ENCODE measurements at places on chromosomes 5 and 9.

DNA sequence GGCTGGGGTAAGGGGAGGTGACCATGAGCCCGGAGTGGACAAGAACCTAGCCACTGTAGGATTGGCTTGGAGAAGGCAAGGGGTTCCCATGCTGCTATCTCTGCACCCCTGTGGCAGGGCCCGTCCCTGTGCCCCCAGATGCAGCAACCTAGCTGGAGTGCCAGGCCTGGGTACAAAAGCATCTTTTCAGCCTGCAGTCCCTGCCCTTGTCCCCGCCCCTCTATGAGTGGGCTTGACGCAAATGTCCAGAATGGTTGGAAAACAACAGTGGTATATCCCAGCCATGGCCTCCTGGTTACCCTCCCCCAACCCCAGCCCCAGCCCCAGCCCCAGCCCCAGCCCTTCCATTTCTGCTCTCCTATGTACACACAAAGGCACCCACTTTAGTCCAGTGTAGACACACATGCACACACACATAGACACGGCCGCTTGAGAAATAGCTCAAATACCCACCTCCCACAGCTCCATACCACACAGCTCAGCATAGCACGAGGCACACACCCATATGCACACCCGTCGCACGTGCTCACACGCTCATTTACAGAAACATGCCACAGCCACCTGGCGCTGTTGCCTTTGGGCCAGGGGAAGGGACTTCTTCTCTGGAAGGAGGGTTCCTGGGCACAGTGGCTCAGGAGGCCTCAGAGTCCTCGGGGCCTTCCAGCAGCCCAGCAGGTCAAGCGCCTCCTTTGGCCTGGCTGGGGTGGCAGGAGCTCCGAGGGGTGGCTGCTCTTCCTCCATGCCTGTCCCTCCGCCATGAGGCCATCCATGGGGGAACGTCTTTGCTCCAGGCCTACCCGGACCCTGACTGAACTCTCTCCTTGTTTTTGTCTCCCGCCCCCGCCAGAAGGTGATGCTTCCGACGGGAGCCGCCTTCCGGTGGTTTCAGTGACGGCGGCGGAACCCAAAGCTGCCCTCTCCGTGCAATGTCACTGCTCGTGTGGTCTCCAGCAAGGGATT, 34.1 kb downstream of the CXXC5 start:
- no peak for DNase-seq

DNA sequence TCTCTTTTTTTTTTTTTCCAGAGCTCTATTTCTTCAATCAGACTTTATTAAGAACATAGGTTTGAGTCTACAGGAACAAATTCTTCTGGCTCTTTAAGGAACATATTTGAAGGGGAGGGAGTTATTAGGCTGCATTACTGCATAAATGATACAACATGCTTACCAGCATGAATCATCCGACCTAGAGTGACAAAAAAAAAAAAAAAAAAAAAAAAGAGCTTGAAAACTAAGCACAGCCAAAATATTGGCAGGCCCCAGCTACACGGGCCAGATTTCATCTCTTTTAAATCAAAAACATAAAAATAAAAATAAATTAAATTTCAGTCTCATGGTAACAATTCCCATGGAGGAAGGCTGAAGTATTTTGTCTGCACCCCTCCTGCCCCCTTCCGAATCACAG, 26.3 kb downstream of the MSX2 start:
- no peak for DNase-seq

- no peak for DNase-seq
Observed at GRCh38 chr9:130453487-130453886, 8.7 kb downstream of the ASS1 start.

DNA sequence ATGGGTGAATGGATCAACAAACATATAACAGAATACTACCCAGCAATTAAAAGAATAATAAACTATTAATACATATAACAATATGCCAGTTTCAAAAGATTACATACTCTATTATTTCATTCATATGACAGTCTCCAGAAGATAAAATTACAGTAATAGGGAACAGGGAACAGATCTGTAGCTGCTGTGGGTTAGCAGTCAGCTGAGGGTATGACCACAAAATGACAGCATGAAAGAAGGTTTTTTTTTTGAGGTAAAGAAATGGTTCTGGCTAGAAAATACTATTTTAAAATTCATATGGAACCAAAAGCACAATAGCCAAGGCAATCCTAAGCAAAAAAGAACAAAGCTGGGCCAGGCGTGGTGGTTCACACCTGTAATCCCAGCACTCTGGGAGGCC, 73.0 kb upstream of the NR5A1 start:
- DNase-seq: no peak

DNA sequence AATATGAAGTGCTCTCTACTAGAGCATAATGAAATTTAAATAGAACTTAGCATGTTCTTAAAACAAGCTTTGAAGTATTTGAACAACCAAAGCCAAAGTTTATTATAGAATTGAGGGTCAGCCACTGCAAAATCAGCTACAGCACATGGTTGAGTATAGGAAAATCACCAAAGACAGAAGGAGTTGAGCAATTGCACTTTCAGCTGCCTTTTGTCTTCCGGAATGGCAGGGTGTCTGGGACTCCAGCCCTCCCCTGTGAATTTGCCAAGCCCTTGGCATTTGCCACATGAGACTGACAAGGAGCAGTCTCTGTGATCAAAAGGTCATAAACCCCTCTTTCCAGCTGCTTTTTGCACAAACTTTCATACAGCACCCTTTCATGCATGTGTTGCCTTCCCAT, 8.5 kb upstream of the LURAP1L start:
- DNase-seq: no peak

DNA sequence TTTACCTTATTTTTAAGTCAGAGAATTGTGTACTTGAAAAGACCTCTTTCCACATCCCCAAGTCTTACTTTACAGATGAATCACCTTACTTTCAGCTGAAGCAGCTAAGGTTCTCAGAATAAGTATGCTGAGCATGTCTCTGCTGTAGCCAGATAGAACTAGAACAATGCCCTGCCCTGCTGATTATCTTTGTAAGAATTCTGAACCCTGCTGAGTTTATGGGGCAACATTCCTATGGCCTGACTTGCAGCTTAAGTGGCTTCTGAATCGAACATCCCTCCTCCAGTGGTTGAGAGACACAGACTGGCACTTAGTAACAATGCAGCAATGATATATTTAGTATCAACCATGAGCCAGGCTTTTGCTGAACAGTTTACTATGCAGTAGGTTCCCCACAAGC, 592.0 kb upstream of the WWC1 start:
- DNase-seq: no peak

- DNase-seq: no peak
Observed at GRCh38 chr5:36576721-36577120, 29.7 kb upstream of the SLC1A3 start.

DNA sequence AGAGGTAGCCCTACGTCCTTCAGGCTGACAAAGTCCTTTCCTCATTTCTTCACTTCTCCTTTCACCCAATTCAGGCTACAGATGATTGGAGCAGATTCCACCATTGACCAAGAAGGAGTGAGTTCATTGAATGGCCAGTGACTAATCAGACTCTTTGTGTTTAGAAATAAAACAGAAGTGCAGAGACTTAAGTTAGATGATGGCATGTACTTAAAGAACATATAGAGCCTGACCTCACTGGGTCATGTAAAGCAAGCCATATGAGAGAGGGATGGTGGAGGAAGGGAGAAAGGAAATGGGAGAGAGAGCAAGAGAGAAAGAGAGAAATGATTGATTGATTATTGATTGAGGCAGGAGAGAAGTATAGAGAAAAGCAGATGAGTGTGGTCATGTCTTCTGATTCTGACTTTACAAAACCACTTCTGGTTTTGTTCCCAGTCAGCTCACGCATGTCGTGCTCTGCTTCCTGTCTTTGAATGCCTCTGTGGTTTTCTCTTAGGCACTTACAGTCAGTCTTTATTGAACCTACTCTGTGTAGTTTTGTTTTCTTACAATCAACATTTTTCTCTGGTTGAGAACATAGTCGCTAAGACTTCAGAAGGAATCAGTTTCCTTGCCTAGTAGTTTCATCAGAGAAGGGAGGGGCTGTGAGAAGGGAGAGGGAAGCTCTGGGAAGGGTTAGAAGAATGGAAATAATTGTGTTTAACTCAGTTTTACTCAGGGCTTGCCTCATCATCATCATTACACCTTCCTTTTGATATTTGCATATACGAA, 149.2 kb upstream of the KLF9 start:
- peak; percentile 57 for DNase-seq

- no peak for DNase-seq
Observed at GRCh38 chr9:117013440-117013995, 326.4 kb downstream of the TRIM32 start.
